Suppressor macrophage treated with lipopolysaccharide for 4 hours (primary cell): ENCODE measurements at places on chromosomes 3 and 15.
A peak's percentile ranks its signal among the peaks of the same experiment; 100 is the strongest.

DNA sequence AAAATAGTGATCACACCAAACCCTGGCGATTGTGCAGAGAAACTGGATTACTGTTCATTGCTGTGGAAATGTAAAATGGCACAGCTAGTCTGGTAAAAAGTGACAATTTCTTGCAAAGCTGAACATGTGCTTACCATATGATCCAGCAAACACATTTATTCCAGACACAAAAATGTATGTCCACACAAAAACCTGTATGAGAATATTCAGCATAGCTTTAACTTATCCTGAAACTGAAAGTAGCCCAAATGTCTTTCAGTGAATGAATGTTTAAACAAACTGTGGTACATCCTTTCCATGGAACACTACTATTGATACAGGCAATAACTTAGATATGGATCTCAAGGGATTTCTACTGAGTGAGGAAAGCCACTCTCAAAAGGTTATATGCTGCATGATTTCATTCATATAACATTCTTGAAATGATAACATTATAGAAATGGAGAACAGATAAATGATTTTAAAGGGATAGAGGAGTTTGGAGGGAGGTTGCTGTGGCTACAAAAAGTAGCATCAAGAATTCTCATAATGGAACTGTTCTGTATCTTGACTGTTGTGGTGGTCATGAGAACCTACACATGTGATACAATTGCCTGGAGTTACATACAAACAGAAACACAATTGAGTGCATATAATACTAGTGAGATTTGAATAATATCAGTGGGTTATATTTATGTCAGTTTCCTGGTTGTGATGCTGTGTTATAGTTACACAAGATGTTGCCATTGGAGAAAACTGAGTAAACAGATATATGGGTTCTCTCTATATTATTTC, 70.7 kb upstream of the DPH6 start:
- no peak for DNase-seq

GRCh38 chr3:32460031-32460749, 42.5 kb downstream of the CMTM6 start:
- no peak for DNase-seq

- peak; percentile 55 for DNase-seq
Measured at GRCh38 chr3:71581457-71582035, 2.0 kb downstream of the FOXP1 start.

- DNase-seq, result no peak
Measured at GRCh38 chr3:15279671-15280402, 52.5 kb downstream of the SH3BP5 start.

GRCh38 chr15:77713281-77713680, 80.6 kb upstream of the LINGO1 start:
- DNase-seq, result no peak

DNA sequence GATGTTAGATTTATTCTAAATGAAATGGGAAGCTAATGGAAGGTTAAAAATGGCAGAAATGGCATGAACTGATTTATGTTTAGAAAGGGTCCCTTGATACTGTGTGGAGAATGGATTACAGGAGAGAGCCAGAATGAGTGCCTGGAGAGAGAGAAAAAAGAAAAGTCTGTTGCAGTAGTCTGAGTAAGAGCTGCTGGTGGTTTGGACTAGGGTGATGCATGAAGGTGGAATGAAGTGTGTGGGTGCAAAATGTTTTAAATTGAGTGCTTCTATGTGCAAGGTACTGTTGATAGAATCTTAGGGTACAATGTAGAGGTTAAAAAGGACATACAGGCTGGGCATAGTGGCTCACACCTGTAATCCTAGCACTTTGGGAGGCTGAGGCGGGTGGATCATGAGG, 11.4 kb upstream of the MGA start:
- no peak for DNase-seq

DNA sequence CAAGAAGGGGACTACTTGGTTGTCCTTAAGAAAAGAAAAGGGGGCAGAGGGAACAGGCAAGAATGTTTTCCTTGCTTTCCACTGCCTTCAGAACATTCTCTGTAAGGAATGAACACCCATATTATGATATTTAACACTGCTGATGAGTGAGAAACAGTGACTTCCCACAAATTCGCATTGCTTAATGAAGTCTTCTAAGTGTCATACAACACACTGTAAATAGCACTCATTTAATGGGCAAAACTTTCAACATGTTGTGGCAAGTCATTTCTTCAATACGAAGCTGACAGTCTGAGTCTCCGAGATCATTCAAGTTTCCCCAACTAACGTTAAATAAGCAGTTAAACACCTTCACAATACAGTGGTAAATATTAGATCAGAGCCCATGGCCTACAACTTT, 464.4 kb downstream of the SHQ1 start:
- peak; percentile 22 for DNase-seq

- DNase-seq, result no peak
Measured at GRCh38 chr15:28004143-28005003, 94.7 kb downstream of the OCA2 start.

DNA sequence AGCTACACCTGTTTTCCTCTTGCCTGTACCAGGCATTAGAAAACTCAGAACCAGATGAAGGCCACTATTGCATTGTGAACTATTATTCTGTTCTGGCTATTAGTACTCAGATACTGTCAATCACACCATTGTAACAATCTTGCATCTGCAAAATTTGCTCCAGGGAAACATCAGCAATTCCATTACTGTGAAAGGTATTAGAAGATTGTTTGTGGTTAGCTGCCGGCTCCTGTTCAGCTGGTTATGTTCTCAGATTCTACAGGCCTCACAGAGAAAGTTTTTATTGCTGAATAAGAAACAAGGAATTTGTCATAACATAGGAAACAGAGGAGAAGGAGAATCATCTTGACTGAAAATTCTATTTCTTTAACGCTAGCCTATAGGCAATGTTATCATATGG, 179.9 kb downstream of the PLOD2 start:
- DNase-seq, result no peak

GRCh38 chr3:138463724-138464490, 29.5 kb downstream of the ESYT3 start:
- DNase-seq, result no peak

DNA sequence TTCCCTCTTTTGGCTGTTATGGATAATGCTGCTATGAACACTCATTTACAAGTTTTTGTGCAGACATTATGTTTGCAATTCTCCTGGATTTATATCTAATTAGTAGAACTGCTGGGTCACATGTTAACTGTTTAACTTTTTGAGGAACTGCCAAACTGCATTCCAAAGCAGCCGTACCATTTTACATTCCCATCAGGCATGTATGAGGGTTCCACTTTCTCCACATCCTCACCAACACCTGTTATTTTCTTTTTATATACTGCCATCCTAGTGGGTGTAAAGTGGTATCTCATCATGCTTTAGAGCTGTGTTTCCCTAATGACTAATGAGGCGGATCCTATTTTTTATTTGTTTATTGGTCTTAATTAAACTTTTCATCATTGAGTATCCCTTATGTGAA, 9.2 kb downstream of the KPNA4 start:
- no peak for DNase-seq

DNA sequence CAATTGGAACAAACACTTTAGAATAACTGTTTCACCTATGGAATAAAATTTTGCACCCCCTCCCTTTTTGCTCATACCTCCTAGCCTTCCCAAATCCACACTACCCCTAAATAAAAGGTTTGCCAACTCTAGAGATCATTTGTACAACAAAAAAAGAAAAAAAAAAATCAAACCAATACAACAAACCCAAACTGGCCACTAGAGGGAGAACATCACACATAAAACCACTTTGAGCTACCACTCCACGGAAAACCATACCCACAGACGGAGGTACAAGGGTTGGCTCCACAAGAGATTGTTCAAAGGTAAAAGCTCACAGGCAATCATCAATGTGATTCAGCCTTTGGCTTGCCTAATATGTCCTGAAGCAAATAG, 47.6 kb downstream of the SETMAR start:
- DNase-seq, result peak; percentile 83

- peak; percentile 35 for DNase-seq
Measured at GRCh38 chr15:64209680-64210334, 47.0 kb upstream of the PPIB start.

DNA sequence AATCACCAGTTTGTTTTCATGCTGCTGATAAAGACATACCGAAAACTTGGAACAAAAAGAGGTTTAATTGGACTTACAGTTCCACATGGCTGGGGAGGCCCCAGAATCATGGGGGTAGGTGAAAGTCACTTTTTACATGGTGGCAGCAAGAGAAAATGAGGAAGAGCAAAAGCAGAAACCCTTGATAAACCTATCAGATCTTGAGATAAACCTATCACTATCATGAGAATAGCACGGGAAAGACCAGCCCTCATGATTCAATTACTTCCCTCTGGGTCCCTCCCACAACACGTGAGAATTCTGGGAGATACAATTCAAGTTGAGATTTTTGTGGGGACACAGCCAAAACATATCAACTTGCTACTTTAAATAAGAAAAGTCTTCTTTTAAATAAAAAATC, 28.9 kb downstream of the CD200R1L start:
- DNase-seq, result peak; percentile 25

GRCh38 chr15:67396114-67396513, 124.8 kb upstream of the C15orf61 start:
- peak; percentile 56 for DNase-seq

GRCh38 chr3:14768881-14769280, 49.9 kb upstream of the FGD5 start:
- DNase-seq, result no peak

- DNase-seq, result no peak
Measured at GRCh38 chr15:60580650-60581376, 101.9 kb upstream of the ICE2 start.

DNA sequence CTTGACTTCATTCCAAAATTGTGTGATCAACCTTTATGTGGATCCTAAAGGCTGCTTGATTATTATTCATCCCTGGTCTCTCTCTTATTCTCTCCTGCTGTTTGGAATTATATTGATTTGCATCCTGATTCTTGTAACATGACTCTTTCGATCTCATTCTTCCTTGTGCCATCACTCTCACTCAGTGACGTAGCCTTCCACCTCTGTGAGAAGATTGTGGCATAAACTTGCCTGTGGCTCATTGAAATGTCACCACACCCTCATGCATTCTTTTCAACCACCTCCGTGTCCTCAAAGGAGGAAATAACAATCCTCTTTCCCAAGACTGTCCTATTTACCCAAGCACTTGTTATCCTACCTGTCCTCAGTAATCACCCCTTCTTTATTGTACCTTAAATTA, 41.3 kb upstream of the GCNT3 start:
- DNase-seq, result no peak

DNA sequence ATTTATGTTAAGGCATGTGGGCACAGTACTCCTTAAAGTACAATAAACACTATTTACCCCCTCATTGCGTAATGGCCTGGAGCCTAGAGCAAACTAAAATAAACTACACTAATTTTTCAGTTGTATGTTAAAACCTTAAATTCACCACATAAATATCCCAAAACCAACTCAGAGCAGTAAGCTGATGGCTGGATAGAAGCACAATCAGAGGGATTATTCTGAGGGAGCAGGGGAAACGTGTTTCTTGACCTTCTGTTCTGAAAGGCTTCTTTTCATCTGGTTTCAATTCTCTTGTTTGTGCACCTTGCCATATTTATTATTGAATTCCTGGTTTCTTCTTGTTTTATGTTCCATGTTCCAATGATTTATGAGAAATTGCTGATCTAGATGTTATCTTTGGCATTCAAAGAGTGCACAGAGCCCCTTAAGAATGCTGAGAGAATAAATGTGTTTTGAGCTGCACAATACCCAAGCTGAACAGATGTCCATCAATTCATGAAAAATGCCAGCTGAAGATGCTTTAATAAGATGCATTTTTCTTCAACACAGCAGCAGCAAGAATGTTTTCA, 29.6 kb downstream of the RPL22L1 start:
- DNase-seq, result no peak

DNA sequence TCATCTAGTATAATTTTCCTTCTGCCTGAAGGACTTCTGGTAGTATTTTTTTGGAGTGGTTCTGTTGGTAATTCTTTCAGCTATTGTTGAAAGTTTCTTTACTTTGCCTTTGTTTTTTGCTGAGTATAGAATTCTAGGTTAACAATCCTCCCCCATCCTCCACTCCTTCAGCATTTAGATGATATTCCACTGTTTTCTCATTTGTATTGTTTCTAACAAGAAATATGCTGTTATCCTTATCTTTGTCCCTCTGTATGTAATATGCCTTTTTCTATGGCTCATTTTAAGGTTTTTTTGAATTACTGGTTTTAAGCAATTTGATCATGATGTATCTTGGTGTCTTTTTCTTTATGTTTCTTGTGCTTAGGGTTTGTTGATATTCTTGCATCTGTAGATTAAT, 53.9 kb downstream of the KLF15 start:
- no peak for DNase-seq

DNA sequence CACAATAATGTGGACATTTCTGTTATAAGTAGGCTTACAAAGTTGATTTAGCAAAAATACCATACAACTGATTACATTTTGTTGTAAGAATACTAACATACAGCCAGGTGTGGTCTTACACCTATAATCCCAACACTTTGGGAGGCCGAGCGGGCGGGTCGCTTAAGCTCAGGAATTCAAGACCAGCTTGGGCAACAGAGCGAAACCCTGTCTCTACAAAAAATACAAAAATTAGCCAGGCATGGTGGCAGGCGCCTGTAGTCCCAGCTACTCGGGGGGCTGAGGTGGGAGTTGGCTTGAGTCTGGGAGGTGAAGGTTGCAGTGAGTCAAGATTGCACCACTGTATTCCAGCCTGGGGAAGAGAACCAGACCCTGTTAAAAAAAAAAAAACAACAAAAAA, 67.1 kb downstream of the DLG1 start:
- no peak for DNase-seq

- DNase-seq, result no peak
Measured at GRCh38 chr15:61315471-61315870, 86.4 kb upstream of the RORA start.

DNA sequence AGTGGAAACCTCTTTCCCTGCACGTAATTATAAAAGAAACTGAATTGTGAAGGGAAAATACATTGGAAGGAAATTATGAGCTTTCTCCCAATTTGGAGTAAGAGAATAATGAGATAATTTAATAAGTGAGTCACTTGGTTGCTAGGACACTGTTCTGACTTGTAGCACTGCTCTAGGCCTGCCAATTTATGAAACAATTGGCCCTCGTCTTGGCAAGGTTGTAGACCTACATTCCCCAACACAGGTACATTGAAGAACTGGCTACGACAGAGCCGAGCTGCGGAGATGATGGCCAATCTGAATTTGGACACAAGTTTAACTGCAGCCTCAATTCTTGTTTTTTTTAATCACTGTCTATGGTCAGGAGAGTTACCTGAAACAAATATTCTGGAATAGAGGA, 674.1 kb downstream of the MECOM start:
- DNase-seq, result no peak

- no peak for DNase-seq
Measured at GRCh38 chr3:112446343-112446742, 52.9 kb downstream of the BTLA start.

- DNase-seq, result no peak
Measured at GRCh38 chr15:71494563-71495397, 315.6 kb upstream of the NR2E3 start.

- peak; percentile 66 for DNase-seq
Measured at GRCh38 chr3:107650788-107651187, 128.0 kb downstream of the BBX start.

DNA sequence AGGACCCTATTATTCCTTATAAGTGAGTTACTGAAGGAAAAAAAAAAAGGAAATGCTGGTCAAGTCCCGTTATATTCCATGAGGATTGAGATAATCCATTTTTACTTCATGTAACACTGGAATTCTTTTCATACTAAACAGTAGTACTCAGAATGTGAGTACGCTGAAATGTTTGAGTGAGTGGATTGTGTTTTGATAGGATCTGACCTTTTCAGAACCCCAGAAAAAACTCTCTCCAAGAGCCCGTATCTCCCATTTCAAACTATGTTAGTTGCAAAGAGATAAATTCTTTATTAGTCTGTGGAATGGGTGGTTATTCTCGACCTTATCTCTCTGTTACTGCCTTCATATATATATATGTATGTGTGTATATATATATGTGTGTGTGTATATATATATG, 2.5 kb upstream of the LPP start:
- no peak for DNase-seq
